Stimulated activated CD4-positive, alpha-beta T cell treated with anti-CD3 and anti-CD28 coated beads, TNF-alpha, amount 100 ng/mL, for 4 hours (primary cell): ENCODE measurements at places on chromosomes 11 and 22.

- DNase-seq = no peak
Observed at GRCh38 chr22:40009292-40009774, 14.6 kb downstream of the FAM83F start.

DNA sequence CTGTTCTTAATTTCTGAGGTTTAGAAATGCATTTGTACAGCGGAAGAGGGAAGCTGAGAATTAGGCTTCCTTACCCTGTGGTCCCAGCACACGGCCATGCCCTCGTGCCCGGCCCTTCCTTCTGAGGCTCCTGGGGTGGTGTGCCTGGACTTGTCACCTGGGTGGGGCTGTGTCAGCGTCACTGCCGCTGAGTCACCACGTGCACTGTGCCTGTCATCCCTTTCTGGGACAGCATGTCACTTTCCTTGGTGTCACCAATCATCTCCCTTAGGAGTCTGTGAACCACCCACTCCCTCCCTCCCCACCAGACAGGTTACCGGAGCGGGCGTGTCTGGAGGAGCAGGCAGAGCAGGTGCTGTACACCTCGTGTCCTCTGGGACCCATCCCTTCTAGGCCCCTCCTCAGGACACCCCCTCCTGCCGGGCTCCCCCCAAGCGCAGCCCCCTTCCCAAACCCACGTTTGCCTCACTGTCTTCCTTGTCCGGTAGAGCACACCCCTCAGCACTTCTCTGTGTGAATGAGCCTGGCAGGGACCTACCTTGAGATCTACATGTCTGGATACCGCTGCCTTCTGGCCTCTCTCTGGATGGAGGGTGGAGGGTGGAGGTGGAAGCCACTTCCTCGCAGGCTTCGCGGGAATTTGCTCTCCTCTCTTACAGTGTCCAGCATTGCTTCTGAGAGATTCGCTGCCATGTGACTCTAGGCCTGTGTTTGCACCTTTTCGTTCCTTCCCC lies 367.6 kb downstream of the TBC1D22A start:
- DNase-seq = no peak

GRCh38 chr11:108854346-108854745 lies 189.5 kb downstream of the DDX10 start:
- no peak for DNase-seq

DNA sequence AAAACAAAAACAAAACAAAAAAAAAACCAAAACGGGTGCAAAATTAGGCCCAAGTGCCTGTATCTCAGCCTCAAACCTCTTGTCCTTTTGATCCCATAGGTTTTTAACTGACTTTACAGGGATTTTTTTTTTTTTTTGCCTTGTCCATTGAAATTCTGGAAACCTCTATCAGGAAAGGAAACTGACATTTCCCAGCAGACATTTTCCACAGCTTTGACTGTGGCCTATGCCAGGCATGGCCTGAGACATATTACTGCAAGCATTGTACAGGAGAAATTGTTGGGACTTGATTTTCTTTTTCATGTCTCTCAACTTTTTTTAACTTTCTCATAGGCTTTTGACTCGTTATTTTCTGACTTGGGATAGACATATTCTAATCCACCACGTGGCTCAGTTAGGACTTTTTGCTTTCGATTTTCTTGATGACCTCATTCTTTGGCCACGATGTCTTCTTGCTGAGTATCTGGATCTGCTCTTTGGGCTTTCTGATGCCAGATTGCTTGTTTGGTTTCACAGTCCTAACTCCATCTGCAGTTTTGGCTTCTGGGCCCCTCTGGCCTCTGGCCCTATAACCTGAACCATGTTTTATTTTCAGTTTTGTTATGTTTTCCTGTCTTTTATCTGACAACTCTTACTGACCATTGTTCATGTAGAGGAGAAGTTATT lies 336.1 kb upstream of the C11orf87 start:
- DNase-seq = no peak

- DNase-seq = no peak
Observed at GRCh38 chr11:119907122-119907851, 178.3 kb upstream of the NECTIN1 start.

- DNase-seq = no peak
Observed at GRCh38 chr11:71235719-71236118, 16.7 kb downstream of the SHANK2 start.

GRCh38 chr22:42919199-42919598 lies 62.1 kb upstream of the ARFGAP3 start:
- DNase-seq = no peak

GRCh38 chr11:35148163-35148837 lies 9.3 kb downstream of the CD44 start:
- no peak for DNase-seq

- no peak for DNase-seq
Observed at GRCh38 chr11:43992183-43992582, 49.7 kb downstream of the C11orf96 start.

- DNase-seq = no peak
Observed at GRCh38 chr11:46272816-46273427, 4.5 kb upstream of the CREB3L1 start.

DNA sequence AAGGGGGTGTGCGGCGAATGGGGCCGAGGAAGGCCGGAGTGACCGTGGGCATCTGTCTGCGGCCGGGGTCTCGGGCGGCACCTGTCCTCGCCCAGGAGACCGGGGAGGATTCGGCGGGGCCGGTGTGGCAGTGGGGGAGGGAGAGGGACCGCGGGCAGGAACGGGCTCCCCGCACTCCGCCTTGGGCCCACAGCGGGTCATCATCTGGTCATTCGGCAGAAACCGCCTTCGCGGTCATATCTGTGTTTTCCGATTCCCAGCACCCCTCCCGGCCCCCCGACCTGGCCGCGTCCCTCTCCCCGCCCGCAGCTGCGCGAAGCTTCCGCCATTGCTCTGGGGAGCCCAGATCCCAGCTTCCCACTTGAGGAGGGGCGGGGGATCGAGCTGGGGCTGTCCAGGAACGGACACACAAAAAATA lies 824 bp upstream of the CBX6 start:
- no peak for DNase-seq

GRCh38 chr11:47329431-47329986 lies 23.0 kb downstream of the MYBPC3 start:
- no peak for DNase-seq

- no peak for DNase-seq
Observed at GRCh38 chr11:75768909-75769771, 562 bp downstream of the DGAT2 start.
